Omental fat pad (tissue), 4 donors: ENCODE measurements at places on chromosomes 16 and 17.

DNA sequence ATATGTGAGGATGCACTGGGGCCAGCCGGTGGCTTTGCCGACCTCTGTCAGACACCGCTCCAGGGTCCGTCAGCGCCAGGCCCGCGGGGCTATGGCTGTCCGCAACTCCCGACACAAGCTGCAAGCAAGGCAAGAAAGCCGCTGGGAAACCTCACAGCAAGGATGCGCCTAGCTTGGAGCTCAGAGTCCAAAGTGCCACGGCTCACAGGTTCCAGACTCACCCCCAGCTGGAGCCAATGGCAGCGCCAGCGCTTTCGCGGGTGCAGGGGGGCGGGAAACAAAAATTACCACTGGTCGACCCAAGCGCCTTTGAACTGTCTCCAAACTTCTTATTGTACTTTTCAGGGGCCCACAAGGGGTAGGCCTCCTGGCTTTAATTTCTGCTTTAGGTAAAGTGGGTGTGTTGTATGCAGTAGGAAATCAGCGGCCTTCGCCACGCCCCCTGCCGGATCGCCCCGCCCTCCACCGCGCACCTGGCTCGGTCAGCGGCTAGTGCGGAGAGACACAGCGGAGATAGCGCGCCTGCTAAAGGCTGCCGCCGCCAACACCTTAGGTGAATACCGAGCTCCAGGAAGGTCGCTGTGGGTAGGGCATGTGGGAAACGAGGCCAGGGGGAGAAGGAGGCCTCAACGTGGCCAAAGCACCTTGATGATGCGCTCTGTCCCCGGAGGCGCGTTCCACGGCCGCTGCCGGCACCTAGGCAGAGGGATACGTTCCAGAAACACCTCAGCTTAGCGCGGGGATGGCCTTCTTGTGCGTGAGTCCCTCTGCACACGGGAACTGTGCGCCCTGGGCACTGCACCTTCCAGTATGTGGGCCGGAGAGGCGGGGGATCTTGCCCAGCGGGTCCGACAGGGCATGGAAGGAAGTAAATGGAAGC, 61.0 kb upstream of the RBL2 start:
- no peak for DNase-seq

DNA sequence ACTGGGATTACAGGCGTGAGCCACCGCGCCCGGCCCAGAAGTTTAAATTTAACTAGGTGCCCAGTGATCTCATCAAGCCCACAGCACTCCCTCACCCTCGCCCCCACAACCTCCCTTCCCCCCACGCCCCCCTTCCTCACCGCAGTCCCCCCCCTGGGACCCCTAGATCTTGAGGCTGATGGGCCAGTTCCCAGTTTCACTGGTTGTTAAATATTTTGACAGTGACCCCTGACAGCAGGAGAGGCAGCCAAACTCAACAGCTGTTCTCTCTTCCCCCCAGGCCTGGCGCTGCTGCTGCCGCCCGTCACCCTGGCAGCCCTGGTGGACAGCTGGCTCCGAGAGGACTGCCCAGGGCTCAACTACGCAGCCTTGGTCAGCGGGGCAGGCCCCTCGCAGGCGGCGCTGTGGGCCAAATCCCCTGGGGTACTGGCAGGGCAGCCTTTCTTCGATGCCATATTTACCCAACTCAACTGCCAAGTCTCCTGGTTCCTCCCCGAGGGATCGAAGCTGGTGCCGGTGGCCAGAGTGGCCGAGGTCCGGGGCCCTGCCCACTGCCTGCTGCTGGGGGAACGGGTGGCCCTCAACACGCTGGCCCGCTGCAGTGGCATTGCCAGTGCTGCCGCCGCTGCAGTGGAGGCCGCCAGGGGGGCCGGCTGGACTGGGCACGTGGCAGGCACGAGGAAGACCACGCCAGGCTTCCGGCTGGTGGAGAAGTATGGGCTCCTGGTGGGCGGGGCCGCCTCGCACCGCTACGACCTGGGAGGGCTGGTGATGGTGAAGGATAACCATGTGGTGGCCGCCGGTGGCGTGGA, 15.6 kb downstream of the QPRT start:
- no peak for DNase-seq

DNA sequence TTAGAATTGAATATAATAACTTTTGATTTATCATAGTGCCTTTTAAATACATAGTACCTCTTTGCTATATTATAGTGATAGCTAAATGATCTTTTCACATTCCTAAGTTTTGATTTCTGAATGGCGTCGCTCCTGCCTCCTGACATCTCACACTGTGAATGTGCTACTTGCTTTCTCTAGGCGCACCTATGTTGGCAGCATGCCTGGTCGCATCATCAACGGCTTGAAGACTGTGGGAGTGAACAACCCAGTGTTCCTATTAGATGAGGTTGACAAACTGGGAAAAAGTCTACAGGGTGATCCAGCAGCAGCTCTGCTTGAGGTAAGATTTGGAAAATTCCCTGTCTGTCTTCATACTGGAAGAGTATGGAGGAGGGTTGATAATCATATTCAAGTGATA, 29.8 kb upstream of the ABCC11 start:
- no peak for DNase-seq

DNA sequence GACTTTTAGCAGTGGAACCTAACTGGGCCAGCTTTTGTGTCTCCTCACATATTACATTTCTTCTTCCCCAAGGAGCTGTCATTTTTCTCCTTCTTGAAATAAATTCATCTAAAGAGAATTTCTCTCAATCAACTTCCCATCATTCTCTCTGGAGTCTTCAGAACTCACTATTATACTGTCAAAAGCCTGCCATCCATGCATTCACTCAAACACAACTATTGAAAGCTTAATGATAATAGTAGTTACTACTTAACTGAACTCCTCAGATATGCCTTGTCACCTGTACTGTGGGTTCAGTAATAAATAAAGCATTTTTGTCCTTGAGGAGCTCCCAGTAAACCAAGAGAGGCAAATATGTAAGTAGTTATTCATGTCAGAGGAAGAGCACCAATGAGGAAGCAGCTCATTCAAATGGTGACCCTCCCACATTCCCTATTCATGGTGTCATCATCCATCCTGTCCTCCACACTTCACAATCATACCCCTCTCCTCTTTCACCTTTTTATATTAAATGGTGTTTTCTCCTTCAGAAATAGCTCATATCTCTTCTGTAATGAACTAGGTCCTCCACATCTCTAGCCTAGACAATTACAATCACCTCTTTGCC, 162.6 kb downstream of the CA10 start:
- no peak for DNase-seq

- peak; percentile 62 for DNase-seq
Observed at GRCh38 chr17:17694169-17695081, 13.2 kb downstream of the RAI1 start.

GRCh38 chr16:81708266-81709015, 70.7 kb upstream of the PLCG2 start:
- no peak for DNase-seq

DNA sequence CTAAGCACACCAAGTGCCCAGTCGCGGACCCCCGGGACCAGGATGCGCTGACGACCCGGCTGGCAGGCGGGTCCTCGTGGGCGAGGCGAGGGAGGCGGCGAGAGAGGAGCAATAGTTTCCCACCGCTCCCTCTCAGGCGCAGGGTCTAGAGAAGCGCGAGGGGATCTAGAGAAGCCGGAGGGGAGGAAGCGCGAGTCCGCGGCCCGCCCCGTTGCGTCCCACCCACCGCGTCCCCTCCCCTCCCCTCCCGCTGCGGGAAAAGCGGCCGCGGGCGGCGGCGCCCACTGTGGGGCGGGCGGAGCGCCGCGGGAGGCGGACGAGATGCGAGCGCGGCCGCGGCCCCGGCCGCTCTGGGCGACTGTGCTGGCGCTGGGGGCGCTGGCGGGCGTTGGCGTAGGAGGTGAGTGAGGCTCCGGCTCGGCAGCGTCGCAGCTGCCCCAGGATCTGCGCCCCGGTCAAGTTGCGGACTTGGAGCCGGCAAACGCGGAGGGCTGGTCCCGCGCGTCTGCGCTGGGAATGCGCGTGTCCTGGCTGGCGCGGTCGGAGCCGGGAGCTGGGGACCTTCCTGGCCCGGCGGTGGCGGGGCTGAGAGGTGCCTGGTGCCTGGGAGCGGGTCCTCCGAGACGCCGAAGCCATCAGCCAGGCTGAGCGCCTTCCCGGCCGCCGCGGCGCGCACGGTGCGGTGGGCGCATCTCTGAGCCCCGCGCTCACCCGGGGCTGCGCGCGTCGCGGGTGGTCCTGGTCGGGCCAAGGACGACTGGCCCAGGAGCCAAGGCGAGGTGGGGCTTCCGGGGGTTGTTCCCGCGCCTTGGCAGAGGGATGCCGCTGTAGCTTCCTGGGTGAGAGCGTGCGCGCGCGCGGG, at the start of gene ITGB3:
Gene ITGB3 (plus strand): TSS at position 287 of the 862 bp plus-strand sequence. CDS start 35 bp downstream, at position 322.
- no peak for DNase-seq

- no peak for DNase-seq
Observed at GRCh38 chr17:64491034-64491860, 5.6 kb downstream of the POLG2 start.

GRCh38 chr16:89456419-89456959, 33.9 kb downstream of the ANKRD11 start:
- DNase-seq = no peak

DNA sequence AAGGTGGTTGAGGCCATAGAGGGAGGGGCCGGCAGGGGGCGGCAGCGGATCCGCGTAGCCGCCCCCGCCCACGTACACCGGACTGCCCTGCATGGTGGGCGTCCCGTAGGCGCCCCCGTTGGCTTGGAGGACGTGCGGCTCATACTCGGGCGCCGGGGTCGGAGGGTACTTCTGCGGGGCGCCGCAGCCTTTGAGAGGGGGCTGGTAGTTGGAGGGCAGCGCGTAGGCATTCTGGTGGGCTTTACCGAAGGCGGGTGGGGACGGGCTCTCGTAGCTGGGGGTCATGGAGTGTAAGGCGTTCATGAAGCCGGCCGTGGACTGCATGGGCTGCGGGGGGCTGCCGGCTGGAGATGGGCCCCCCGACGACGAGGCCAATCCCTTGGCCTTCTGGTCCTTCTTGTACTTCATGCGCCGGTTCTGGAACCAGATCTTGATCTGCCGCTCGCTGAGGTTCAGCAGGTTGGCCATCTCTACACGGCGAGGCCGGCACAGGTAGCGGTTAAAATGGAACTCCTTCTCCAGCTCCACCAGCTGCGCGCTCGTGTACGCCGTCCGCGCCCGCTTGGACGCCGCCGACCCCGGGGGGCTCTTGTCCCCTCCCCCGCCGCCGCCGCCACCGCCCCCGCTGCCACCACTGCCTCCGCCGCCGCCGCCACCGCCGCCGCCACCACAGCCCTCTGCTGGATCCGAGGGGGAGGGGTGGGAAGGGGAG, 5.7 kb upstream of the HOXB2 start:
- DNase-seq = no peak

DNA sequence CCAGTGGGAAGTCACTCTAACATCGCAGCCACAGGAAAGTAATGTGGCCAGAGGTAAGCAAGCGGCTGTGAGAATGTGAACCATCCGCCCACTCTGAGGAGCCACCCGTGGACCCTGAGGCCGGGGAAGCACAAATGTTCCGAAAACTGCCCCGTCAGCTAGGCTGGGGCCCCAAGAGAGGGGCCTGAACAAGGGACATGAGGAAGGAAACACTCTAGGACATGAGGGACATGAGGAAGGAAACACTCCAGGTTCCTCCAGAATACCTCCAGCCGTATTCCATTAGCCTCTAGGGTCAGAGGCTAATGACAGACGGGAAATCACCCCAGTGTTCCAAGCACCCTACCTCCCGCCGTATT, 317 bp downstream of the TEFM start:
- no peak for DNase-seq

- no peak for DNase-seq
Observed at GRCh38 chr17:69093995-69094394, 33.3 kb upstream of the ABCA9 start.

DNA sequence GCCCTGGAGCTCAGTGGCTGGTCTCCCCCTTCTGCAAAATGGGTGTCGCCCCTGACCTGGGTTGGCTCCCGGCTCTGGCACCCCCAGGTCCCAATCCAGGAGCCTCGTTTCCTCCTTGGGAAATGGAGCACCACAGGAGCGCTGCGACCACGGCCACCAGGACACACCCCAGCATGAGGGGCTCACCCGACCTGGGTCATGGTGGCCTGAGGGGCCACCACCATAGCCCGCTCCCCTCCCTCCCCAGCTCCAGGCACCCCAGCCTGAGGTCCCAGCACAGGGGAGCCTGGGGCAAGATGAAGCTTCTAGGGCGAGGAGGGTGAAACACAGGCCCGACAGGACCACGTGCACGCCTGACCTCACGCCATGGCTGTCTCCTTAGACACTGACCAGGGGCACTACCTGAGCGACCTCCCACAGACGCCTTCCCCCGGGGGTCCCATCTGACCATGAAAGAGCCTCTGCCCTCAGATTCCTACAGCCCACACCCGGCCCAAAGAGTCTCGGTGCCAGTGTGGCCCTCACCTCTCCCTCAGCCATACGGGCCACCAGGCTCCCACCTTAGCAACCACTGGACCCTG, 11.8 kb downstream of the BCAR1 start:
- DNase-seq = no peak

GRCh38 chr17:29167393-29168078, 12.7 kb downstream of the MYO18A start:
- no peak for DNase-seq

DNA sequence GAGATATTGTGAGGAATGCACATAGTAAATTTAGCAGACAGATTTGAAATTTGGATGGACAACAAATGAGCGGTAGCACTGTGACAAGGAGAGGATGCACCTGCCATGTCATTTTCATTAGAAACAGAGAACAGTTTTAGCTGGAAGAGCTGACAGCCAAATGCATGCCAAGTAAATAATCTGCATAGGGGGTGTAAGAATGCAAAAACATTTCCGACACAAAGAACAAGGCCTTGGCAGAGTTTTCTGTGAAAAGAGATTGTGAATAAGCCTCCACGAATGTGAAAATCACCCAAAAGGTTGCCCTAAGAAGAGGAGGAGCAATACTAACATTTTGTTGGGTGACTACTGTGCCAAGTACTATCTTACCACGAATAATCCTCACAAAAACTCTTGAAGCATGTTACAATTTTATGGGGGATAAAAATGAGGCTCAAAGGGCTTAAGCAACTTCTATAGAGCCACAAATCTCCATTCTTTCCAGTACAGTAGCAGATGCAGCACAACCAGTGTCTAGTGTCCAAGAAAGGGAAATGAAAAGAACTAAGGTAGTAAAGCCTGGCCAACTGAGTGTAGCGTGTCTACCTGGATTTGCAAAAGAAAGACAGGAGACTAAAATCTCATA, 28.3 kb downstream of the TMEM100 start:
- DNase-seq = no peak

DNA sequence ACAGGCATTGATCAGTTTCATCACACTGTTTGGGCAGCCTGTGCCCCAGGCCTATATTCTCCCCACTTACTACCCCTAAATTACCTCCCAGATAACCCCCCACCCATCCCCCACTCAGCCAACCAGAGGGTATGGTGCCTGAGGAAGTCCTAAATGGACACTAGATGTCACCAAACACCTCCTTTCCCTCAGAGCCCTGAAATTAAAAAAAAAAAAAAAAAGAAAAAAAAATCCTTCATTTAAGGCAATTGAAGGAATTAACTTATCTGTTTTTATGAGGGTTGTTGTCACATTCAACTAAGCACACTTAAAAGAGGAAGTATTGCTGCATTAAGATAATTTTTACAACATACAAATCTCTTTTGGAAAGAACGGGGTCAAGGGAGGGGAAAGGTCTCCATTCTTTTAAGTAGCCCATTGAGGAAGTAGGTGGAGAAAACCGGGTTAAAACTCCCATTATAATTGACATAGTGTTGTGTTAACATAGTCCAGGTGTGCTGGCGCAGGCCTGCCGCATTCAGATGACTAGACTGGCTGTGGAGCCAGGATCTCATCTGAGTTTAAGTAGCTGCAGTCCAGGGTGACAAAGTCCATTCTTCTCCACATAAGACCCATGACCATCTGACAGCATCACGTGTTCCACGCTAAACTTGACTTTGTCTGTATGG, 46.3 kb downstream of the SNX11 start:
- no peak for DNase-seq
